NCI-H774 (cell line): ENCODE measurements at places on chromosomes 16 and 17.

GRCh38 chr17:21034340-21035235 lies 8.2 kb downstream of the USP22 start:
- no peak for DNase-seq

DNA sequence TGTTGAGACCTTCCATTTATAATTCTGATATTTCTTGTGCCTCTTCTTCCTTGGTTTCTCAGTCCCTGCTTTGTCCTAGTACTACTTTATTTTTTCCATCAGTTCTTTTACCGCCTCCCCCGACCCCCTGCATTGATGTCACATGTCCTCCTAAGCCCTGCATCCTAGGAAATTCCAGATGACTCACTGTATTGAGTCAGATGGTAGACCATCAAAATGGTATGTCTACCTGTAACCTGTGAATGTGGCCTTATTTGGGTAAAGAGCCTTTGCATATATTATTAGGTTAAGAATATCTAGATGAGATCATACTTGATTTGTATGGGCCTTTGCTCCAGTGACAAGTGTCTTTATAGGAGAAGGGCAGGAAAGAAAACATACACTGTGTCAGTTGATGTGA lies 515.3 kb upstream of the CA10 start:
- no peak for DNase-seq

DNA sequence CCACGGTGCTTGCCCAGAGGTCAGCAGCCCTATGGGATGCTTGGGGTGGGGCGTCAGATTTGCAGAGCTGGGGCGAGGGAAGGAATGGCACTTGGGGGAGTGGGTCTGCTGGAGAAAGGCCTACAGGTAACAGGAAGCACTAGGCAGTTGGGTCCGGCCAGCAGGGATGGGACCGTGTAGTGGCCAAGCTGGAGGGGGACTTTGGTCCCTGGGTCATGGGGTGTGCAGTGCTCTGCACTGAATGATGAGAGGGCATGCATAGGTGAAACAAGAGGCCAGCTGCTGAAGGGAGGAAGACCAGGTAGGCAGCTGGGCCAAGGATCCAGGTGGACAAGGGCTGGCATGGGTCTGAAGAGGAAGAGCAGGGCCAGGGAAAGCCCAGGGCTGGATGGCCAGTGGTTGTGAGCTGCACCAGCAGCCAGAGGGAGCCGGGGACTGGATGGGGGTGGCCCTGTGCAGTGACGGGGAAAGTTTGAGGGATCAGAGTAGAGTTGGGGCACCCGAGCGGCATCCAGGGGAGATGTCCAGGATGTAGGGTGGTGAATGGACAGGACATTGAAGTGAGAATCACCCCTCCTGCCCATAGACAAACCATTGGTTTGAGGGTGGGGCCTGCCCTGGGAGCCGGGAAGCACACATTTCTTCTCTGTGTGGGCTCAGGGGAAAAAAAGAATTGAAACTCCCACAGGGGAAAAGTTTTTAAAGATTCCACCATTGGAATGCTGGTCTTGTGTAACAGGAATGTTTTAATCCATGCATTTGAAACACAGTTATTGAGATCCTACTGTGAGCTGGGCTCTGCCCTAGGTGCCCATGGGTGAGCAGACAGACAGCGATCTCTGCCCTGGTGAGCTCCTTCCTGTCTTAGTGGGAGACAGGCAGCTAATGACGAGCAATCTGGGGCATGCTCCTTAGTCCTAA lies 25.1 kb downstream of the RAI1 start:
- DNase-seq, result no peak

DNA sequence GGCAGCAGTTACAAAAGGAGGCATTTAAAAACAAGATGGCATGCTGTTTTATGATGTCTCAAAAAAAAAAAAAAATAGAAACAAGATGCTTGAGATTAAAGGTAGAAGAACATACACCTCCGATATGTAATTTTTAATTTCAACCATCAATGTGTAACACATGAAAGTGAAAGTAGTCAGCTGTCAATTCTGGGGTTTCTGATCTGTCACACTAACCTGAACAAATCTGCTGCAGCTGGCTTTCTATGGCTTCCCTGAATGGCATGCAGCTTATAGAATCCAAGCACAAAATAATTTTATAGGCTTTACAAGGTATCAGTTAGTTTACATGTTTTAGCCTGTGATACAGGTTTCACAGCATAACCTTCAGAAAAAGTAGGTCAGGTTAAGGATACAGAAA lies 13.5 kb downstream of the GLYR1 start:
- DNase-seq, result no peak

DNA sequence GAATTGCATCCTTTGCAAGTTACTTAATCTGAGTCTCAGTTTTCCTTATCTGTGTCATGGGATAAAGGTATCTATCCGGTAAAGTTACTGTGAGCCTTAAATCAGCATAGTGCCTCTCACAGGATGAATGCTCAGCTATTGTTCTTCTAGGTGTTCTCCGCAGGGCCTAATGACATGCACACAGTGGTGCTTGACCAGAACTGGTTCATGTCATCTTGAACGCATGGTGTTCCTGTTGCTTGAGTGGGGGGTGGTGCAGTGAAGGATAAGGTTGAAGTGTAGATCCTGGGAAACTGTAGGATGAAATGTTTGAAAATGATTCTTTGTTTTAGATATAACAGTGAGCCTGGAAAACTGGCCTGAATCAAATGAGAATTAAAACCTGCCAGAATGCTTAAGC lies 4.0 kb downstream of the KRT40 start:
- no peak for DNase-seq

GRCh38 chr16:89119661-89120141 lies 26.0 kb downstream of the ACSF3 start:
- no peak for DNase-seq

DNA sequence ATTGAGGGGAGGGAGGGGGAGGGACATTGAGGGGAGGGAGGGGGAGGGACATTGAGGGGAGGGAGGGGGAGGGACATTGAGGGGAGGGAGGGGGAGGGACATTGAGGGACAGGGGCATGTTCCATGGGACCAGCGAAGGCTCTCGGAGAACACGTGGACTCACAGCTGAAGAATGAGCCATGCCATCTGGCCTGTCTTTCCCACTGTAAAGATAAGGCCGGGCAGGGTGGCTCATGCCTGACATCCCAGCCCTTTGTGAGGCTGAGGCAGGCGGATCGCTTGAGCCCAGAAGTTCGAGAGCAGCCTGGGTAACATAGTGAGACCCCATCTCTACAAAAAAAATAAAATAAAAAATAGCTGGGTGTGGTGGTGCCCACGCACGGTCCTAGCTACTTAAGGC lies 32.5 kb downstream of the RPH3AL start:
- no peak for DNase-seq

GRCh38 chr16:81646561-81646960 lies 132.5 kb upstream of the PLCG2 start:
- no peak for DNase-seq

- DNase-seq, result no peak
Observed at GRCh38 chr16:85546585-85547447, 66.3 kb upstream of the GSE1 start.

GRCh38 chr17:66713533-66714042 lies 121.3 kb upstream of the CACNG5 start:
- DNase-seq, result no peak

DNA sequence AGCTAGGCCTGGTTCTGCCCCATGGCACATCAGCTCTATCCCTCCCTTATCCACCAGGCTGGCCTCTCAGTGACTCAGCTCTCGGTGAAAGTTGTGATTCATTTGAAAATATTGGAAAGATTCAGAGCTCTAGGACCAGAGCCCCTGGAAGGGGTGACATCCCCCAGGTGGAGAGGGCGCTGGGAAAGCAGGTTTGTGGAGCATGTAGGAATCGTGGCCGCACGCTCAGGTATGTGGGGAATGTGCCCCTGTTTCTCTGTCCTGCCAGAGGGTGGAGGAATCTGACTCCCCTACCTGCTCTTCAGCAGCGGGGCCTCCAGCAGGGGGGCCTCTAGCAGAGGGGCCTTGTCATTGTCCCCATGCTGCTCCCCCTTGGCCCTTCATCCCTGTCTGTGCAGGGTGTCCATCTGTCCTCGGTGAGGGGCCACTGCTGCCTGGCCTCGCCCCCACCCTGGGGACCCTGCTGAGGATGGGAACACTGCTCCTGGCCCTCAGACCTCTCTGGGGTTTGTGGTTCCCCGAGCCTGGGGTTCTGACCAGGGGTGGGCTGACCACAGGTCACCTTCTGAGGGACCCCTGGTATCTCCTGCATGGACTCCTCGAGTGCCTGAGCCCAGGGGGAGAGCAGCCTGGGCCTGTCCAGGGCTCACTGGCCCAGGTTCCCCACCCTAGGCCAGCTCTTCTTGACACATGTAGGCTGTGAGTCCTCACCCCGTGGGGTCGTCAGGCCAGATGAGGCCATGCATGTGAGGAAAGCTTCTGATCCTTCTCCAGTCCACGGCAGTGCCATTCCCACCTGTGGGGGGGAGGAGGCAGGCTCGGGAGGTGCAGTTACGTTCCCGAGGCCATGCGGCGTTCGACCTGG lies 47.5 kb downstream of the NT5M start:
- DNase-seq, result no peak

GRCh38 chr17:39002991-39003715 lies 36.0 kb upstream of the FBXO47 start:
- DNase-seq, result no peak

DNA sequence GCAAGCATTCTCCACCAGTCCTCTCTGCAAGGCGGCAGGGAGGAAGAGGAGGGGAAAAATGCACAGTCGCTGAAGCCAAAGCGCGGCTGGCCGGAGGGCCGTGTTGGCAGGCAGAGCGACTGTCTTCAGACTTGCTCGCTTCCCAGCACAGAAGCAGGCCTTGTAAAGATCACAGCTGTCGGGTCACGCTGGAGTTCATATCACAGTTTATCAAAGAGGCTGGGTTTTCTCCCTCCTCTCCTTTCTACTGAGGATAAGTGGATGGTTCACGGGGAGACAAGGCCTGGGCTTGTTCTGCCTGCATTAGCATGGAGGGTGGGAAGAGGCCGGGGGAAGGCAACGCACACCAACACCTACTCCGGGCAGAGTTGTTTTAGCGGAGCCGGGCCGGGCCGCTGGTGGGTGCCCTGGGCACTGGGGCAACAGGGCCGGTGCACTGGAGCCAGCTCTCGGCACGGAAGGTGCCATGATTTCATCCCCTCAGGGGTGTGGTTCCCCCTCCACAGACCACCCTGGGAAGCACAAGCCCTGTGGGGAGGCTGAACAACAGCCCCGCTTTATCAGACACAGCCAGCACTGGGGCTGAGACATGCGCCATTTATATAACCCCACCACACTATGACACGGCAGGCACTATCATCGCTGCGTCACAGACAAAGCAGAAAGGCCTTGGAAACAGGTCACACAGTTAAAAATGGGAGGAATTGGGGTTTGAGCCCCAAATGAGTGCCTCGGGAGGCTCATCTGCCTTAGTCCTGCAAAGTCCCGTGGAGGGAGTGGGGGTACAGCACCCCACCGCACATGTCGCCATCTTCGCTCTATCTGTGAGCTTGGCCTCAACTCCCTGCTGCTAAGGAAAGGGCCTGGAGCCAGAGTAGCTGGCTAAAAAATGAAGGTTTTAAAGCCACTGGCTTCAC lies 40.3 kb upstream of the MTSS2 start:
- DNase-seq, result no peak

GRCh38 chr16:86157616-86158247 lies 258.8 kb downstream of the IRF8 start:
- no peak for DNase-seq

DNA sequence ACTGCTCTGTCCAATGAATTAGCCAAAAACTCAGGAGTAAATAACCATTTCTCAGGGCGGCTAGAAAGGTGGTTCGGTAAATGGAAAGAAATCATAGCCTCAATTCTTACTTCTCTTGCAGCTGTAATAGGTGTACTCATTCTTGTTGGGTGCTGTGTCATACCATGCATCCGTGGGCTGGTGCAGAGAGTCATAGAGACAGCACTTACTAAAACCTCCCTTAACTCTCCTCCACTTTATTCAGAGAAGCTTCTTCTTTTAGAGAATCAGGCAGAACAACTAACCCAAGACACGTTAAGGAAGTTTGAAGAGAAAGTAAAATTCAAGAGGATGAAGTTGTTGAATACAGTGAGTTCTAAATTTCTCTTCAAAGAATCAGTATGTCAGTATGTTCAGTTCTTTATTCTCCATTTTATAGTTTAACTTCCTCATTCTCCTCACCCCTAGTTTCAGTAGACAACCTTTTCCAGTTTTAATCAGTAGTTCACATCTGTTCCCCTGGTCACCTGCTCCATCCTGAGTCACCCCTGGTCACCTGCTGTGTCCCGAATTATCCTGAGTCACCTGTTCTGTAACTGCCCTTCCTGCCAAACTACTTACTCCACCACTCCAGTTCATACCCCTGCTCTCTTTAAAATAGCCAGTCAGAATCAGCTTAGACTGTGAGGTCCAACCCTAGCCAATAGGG lies 85.9 kb downstream of the EMP2 start:
- no peak for DNase-seq

- no peak for DNase-seq
Observed at GRCh38 chr17:80604670-80605010, 60.0 kb downstream of the RPTOR start.

- DNase-seq, result no peak
Observed at GRCh38 chr17:68228817-68229570, 18.8 kb upstream of the AMZ2 start.

GRCh38 chr17:43524945-43525575 lies 21.1 kb downstream of the ETV4 start:
- no peak for DNase-seq

- no peak for DNase-seq
Observed at GRCh38 chr16:68402748-68403040, 45.6 kb downstream of the SMPD3 start.

GRCh38 chr17:28334666-28335200 lies 539 bp downstream of the IFT20 start:
- DNase-seq, result no peak

DNA sequence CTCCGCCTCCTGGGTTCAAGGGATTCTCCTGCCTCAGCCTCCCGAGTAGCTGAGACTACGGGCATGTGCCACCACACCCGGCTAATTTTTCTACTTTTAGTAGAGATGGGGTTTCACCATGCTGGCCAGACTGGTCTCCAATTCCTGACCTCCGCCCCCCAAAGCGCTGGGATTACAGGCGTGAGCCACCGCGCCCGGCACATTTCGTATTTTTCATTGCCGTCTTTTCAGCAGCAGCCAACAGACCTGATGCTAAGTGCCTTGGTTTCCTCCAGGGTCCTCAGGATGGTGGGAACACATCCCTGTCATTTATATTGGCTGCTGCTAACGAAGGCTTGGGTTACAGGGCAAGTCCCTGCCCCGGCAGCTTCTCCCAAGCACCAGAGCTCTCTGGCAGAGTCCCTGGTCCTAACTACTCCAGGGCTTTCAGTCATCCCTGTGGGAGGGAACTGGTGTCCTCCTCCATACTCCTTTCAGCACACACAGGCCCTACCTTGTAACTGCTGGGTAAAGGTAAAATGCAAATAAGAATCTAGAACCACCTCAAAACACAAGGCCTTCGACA lies 1.5 kb upstream of the RNF157 start:
- DNase-seq, result no peak

GRCh38 chr16:89004209-89004831 lies 27.3 kb upstream of the CBFA2T3 start:
- no peak for DNase-seq

- no peak for DNase-seq
Observed at GRCh38 chr17:39926588-39927100, 757 bp downstream of the ORMDL3 start.
